ENCODE measurements at places on chromosomes 12 and 14.
A peak's percentile ranks its signal among the peaks of the same experiment; 100 is the strongest.

DNA sequence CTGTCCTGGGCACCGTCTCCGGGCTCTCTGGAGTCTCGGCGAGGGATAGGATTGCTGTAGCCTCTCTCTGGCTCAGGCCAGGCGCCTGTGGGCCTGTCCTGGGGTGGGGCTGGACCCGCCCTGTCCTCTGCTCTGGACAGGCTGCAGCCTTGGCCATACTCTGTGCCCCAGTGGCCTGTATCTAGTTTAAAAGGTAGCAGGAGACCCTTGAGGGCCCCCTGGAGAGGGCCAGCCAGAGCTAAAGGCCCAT lies 1.8 kb downstream of the KIF26A start:
- no peak for DNase-seq

- no peak for DNase-seq
Measured at GRCh38 chr14:90816681-90817436, 629 bp upstream of the TTC7B start.

GRCh38 chr12:76680940-76681339 lies 83.0 kb upstream of the ZDHHC17 start:
- no peak for DNase-seq

DNA sequence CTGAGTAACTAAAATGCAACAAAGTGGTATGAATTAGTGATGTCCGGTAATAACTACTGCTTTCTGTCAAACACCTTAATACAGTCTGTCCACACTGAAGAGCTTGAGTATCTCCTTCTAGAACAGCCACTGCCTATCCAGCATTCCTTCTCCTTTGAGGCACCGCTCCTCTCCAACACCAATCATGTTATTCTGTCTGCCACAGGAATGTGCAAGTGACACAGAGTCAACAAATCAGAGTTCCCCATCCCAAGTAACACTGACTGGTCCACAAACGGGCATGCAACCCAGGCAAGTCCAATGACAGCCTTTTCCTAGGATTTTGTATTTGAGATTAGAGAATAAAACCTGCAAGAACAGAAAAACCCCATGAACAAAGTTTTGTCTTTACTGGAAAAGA lies 3.8 kb downstream of the GXYLT1 start:
- no peak for DNase-seq

GRCh38 chr12:94222351-94223084 lies 74.1 kb downstream of the PLXNC1 start:
- DNase-seq: no peak

- DNase-seq: peak; percentile 38
Measured at GRCh38 chr12:45989721-45990467, 480 bp downstream of the SCAF11 start.

DNA sequence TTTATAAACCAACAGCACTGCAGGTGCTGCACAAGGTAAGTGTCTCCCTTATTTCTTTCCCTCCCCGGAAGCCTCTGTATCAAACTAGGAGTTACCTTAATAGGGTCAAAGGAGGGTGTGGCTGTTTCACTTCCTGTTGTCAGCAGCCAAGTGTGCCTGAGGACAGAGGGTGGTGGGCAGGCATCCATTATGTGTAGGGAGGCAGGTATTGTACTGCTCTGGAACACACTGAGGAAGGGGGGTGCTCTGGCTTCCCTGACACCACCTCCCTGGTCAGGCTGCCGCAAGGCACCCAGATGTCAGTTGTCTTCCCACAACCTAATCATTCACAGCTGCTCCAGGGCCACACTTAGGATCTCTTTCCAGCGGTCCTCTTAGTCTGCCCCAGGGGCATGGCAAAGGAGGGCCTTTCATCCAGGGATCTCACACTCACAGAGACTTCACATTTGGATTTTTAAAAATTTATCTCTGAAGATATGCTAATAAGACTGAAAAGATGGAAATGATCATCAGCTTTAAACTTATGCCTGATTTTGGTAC lies 132.0 kb upstream of the ARHGAP5 start:
- no peak for DNase-seq

DNA sequence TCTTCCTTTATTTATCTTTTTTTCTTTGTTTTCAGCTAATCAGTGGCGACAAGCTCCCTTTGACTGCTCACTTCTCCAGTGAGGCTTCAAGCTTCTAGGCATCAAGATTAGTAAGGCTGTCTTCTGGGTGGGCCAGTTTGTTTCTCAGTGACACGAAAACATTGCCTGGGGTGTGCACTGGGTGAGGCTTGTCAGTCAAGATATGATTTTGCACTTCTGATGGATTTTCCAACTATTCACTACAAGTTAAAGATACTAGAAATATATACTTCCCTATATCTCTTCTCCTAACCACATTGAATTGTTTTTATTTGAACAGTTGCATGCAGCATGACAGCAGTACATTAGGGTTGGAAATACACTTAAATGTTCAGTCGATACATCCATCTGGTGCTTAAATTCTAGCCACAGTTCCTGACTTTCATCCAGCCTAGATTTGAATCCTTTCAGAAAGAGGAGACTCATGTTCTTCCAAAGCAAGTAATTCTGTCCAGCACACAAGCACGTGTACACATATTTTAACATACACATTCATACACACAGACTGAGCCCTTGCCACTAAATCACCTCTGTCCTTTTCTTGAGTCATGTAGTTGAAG lies 275.6 kb upstream of the NOVA1 start:
- no peak for DNase-seq

- DNase-seq: no peak
Measured at GRCh38 chr12:28872654-28873268, 276.3 kb upstream of the FAR2 start.

DNA sequence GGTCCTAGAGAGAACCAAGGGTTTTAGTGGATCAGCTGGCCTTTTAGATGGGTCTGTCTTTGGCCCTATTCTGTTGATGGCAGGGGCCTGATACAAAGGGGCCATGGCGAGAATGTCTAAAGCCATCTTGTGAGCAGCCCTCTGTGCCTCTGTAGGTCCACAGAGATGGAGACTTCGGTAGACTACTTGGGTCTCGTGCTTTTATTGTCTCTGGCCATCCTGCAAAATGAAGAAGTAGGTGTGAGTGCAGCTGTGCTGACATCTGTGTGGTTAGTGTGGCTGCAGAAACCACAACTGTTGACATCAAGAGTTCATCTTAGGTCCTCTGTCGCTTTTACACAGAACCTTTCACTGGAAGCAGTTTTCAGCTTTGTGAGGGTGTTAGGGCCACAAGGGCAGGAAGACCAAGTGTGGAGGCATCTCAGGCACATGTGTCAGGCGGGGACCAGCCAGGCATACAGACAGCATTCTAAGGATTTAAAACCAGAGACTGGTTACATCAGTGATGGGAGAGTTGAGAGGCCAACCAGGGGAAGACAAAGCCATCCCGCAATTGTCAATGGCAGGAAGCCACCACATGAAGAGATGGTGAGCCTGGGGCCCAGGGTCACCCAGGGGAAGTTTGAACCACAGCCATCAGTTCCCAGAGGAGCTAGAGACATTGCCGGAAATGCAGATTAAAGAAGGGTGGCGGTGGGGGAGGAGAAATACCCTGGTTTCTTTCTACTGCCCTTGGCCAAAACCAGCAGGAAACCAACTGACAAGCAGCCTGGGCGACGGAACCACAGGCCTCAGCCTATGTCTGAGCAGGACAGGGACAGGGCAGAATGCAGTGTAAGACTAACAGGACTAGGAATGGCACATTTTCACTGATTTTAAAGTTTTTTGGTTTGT lies 13.0 kb upstream of the TPCN1 start:
- no peak for DNase-seq

GRCh38 chr12:125922330-125922729 lies 857.1 kb downstream of the AACS start:
- no peak for DNase-seq

- no peak for DNase-seq
Measured at GRCh38 chr12:15044471-15044870, 71.6 kb downstream of the PDE6H start.

- DNase-seq: no peak
Measured at GRCh38 chr12:18383203-18383602, 121.9 kb downstream of the PIK3C2G start.

GRCh38 chr12:123387508-123388176 lies 3.7 kb downstream of the KMT5A start:
- DNase-seq: no peak

DNA sequence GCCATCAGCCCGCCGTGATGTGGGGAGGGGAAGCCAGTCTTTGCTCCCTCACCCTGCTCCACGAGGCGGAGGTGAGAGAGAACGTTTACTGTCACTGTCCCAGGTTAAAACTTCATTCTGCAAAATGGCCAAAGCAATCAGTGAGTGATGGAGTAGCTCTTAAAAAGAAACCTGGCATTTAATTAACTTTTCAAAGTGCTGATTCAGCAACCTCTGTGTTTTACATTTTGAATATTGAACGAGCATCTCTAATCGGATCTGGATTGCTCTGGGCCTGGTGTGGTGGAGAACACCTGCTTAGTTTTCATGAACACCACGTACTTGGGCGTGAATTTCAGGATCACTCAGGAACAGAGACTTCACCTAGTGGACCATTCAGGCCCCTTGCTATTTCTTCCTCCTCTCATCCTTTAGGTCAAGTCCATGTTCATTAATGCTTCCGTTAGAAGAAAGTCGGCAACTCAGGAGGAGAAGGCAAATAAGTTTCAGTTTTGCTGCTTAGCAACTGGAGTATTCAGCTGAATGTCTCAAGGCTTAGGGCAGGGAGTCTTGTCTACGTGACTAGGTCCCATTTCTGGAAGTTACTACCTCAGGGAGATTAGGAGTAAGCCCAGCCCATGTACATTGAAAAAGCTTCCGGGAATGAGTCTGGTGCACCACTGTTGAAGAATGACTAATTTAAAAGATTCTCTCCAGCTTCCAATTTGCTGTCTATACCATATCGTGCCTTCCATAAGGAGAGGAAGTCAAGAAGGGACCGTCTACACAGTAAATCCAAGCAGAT lies 68.2 kb downstream of the IFT43 start:
- DNase-seq: no peak

DNA sequence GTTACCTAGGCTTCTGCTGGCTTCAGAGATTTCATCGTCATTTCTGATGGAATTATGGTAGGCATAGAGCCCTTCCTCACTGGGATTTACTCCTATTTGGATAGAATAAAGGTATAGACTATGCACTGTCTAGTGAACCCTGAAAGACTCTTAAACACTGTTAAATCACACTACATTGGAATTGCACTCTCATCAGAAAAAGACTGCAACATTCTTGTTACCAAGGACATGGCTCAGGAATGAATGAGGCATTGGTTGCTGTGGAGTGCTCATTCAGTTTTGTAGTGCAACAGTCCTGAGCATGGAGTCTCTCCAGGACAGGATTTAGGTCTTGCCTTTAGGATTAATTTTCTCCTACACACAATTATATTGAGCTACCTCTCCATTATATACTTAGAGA lies 483.0 kb downstream of the NRXN3 start:
- no peak for DNase-seq

DNA sequence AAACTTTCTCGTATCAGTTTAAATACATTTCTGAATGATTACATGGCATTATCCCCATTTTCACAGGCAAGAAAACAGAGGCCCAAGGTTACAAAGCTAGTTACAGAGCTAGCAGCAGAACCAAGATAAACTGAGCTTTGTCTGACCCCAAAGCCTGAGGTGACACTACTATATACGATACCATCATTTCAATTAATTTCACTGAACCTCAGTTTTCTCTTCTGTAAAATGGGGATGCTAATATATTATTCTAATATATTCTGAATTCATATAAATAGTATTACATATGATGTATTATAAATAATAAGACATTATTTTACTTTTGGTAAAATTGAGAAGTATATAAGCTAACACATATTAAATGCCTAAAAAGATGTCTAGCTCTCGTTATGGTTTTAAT lies 143.3 kb downstream of the NRXN3 start:
- DNase-seq: no peak

DNA sequence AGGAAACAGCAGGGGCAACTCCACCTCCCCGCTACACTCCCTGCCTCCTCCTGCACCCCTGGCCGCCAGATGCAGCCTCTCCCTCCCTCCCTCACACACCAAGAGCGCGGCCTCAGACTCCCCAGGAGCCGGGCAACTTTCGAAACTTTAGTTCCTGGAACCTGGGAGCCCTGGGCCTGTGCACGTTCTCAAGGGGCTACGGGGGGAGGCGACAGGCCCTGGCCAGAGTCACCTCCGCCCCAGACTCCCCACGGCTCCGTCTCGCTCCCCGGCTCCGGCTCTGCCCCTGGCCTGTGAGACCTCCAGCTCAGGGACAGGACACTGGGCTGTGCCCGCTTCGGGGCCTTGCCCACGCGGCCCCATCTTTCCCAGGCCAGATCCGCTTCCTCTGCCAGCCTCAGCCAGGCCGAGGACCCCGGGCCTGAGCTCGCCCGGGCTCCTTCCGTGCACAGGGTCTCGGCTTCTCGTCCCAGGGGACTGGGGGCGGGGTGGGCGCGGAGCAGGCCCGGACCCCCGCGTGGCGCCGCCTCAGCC lies 5.5 kb downstream of the AMN start:
- DNase-seq: no peak

- DNase-seq: no peak
Measured at GRCh38 chr12:59055204-59055860, 135.0 kb upstream of the LRIG3 start.

DNA sequence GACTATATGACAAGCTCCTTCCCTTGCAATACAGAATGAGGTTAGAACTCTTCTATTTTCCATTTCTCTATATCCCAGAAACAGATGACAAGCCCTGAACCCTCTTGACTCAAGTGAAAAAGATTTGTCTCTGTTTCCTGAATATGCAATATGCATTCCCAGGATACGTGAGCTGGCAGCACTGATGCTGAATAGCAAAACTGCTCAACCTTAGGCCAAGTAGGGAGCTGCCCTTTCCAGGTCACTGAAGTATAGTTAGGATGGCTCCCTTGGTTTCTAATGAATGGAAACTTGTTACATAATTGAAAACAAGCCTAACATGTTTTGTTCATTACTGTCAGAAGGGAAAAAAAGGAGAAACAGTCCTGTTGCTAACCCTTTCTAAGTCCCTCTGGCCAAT lies 47.9 kb upstream of the PLEKHG7 start:
- DNase-seq: no peak

GRCh38 chr14:88188745-88189416 lies 134.2 kb downstream of the KCNK10 start:
- DNase-seq: no peak

DNA sequence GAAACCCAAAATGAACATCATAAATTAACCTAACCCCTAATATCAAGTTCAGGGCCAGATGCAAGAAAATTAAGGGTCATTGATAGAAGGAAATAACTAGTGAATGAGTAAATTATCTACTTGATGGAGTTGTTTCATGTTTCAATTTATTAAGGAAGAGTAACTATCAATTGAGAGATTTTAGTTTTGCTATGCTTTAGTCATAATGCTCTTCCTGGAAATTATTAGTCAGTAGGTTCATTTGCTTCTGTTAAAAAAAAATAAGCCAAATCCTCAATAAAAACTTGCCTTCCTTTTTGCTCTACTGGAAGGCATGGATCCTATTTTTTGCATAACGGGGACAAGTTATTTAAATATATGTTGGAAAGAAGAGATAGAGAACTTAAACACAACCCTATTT lies 59.0 kb upstream of the HIF1A start:
- DNase-seq: no peak

Data from stimulated activated CD4-positive, alpha-beta T cell treated with anti-CD3 and anti-CD28 coated beads, TNF-alpha, amount 100 ng/mL, for 24 hours (primary cell).